ENCODE measurements at places on chromosomes 2 and 18. TPM values are rescaled to one million over a fixed set of nuclear protein-coding genes. Genes with fewer than 3 reads are reported as not detected.

PSD4 gene
- 0.79 TPM for total RNA-seq

REG1B gene
- total RNA-seq: not detected

SCN3A gene
- 12.0 TPM for total RNA-seq

CNGA3 gene
- not detected for total RNA-seq

BOK gene
- 99.4 TPM for total RNA-seq

RNMT gene
- total RNA-seq: 36.6 TPM

ANKRD29 gene
- total RNA-seq: 4.2 TPM

LRRC30 gene
- not detected for total RNA-seq

DNA sequence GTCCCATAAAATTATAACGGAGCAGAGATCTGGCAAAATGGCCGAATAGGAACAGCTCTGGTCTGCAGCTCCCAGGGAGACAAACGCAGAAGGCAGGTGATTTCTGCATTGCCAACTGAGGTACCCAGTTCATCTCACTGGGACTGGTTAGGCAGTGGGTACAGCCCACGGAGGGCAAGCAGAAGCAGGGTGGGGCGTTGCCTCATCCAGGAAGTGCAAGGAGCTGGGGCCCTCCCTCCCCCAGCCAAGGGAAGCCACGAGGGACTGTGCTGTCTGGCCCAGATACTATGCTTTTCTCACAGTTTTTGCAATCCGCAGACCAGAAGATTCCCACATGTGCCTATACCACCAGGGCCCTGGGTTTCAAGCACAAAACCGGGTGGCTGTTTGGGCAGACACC lies 22.8 kb downstream of the ICA1L start:
- no peak for DNase-seq

DNA sequence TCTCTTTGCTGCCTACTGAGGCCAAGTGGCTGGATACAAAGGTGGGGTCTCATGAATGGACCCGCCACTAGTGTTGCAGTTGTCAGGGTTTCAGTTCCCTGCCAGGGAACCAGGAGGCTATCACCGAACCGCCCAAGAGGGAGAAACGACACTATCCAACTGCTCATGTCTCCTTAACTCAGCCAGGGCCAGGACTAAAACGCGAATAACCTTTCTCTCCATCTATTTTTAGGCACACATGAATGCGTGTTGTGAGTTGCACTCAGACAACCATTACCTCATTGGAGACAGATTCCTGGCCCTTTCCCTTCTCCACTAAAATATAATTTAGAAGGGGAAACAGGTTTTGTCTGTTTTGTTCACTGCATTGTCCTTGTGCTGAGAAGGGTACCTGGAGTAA lies 559.5 kb downstream of the SOCS6 start:
- DNase-seq: no peak

DNA sequence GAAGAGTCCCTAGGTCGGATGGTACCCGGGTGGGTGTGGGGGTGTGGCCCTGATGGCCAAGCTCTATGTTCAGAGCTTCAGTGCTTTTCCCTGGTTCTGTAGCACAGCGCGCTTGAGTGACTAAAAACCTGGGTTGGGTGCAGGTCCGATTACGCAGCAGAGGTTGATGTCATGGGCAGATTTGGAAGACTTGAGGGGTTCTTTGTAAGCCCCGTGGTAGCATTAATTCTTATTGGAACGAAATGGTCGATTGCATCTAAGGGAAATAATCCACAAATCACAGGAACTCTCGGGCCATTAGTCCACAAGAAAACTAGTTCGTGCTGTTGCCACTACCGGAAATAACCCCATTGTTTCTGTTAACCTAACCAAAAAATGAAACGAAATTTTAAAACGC lies 9.0 kb downstream of the HOXD8 start:
- peak; percentile 72 for DNase-seq

- DNase-seq: no peak
Observed at GRCh38 chr2:195543902-195544894, 112.8 kb upstream of the SLC39A10 start.

DNA sequence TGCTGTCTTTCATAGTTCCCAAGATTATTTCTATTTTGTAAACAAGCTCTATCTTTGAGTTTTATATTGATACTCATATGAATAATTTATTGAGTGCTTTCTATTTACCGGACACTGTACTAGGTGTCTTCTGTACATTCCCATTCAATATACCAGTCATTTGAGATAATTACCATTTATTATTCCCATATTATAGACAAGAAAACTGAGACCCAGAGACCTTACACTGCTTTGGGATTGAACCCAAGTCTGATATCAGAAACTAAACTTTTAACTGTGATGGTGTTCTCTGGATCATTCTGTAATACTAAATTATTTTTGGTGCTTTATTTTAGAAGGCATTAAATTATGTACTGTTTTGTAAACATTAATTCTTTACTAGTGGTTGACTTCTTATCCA lies 17.3 kb downstream of the SPOPL start:
- DNase-seq: no peak

GRCh38 chr2:75602724-75603342 lies 42.1 kb upstream of the EVA1A start:
- DNase-seq: peak; percentile 37

DNA sequence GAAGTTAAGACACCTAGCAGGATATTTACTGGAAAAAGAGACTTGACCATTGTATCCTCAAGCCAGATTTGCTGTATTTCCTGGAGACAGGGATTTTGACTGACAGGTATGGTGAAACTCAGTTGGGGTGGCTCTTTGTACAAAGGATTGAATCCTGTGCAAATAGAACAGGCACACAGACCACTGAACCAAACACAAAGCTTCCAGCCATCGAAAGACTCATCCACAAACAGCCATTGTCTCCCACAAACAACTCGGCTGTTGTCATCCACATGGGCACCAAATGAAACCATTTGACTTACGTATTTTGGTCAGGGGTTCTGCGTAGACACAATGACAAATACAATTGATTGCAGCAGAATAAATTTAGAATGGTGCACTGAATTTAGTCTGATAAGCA lies 15.9 kb downstream of the RNF152 start:
- DNase-seq: no peak

DNA sequence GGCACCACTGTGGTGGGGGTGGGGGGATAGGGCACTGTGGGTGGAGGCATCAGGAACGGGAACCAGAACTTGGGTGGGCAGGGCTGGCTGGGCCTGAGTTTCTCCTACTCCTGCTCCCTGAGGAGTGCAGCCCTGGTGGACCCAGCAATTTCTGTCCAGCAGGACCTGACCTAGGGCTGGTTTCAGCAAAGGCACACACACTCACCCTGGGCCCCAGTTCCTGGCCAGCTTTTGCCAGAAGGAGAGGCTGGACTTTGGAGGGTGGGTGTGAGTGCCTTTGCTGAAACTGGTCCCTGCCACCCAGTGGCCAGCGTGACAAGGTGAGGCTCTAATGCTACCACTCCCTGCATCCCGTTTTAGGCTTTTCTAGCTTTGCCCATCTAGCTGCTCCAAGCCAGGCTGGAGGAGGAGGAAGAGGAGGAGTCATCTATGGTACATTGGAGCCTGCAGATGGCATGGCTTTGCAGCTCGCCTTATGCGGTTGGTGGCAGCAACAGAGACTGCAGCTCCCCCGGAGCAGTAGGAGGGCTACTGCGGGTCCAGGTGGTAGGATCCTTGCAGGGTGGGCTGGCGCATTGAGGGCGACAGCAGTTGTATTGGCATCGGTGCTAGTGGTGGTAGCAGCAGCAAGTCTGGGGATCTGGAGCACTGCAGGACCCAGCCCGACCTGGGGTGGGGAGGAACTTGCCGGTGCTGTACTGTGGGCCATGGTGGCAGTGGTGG lies 40.4 kb upstream of the IMP4 start:
- DNase-seq: no peak

DNA sequence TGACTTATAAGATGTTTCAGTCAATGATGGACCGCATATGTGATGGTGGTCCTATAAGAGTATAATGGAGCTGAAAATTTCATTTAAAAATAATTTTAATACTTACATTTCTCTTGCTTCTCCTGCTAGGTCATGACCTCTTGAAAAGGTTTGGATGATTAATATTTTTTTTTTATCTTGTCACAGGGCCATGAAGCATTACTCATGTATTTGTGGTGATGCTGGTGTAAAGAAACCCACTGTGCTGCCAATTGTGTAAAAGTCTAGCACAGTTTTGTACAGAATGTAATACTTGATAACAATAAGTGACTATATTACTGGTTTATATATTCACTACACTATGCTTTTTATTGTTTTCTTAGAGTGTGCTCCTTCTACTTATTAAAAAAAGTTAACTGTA lies 124.2 kb upstream of the CELF4 start:
- DNase-seq: no peak

DNA sequence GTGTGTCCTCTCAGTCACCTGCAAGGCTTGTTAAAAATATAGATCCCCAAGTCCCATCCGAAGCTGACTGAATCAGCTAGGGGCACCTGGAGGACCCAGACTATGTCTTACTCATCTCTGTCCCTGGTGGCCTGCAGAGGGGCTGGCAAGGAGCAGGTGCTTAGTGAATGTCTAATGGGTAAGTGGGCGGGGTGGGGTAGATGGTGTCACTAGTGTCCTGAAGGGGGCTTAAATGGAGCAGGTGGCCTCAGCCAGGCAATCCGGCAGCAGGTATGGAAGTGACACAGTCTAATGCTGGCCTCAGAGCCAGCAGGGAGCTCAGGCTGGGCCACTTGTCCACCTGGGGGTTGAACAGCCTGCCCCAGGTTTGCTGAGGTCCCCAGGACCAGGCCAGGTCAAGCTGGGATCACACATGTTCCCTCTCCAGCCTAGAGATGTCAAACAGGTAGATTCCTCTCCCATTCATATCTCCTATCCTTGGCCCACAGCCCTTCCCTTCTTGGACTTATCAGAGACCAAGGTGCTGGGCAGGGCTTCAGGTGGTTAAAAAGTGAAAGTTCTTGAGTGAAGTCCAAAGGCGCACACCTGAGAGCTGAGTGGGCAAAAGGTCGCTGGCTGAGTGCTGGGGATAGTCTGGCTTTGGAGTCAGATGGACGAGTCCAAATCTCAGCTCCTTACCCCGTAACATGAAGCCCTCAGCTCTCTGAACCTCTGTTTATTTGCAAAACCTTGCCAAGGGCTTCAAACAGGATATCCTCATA lies 1.7 kb downstream of the STEAP3 start:
- no peak for DNase-seq

DNA sequence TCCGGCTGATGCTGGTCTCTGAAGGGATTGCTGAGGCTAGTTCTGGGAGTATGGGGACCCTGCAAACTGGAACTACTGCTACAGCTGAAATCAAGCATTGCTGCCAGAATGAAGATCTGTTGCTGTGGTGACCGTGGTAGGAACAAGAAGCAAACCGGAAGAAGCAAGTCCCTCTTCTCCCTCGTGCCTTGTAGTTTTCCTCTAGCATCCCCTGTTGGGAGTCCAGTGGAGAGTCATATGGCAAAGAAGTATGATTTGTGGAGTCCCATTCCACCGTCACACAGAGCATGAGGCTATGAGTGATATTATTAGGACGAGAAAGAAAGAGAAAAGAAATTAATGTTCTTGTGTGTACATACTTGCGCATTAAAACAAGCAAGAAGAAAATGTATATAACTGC lies 138.8 kb upstream of the SP5 start:
- DNase-seq: no peak

DNA sequence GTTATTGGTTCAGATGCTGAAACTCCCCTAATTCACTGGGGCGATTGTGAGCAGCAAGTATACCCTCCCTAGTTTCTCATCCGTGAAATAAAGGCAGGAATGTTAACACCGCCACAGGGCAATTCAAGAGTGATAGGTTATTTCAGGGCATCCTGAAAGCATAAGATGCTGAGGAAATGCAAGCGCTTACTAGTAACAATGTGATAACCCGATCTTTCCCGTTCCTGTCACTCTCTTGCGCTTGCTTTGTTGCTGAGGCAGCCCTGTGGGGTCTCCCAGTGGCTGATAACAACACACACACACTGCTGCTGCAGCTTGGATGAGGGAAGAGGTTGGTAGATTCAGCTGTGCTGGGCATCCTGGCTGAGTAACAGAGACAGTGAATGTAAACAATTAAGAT lies 259.3 kb downstream of the AGPS start:
- DNase-seq: peak; percentile 9
